ENCODE measurements at places on chromosomes 1 and 21.

DNA sequence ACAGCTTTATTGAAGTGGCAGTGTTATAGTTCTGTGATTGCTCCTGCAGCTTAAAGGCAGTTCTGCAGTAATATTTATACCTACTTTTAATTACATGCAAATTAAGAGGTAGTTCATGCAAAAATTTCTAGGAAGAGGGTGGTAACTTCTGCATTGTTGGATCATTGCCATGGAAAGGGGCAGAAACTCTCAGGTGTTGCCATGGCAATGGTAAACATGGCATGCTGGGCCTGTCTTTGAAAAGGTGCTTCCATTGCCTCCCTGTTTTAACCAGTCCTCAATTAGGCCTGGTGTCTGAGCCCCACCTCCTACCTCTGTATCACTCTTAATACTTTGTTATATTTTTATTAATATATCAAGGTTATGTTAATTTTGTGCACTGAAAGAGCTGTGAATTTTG lies 104.7 kb downstream of the DISC1 start:
- DNase-seq, result no peak

GRCh38 chr1:110387048-110387754 lies 3.6 kb downstream of the SLC16A4 start:
- DNase-seq, result no peak

GRCh38 chr21:29430576-29430975 lies 131.9 kb downstream of the BACH1 start:
- no peak for DNase-seq

DNA sequence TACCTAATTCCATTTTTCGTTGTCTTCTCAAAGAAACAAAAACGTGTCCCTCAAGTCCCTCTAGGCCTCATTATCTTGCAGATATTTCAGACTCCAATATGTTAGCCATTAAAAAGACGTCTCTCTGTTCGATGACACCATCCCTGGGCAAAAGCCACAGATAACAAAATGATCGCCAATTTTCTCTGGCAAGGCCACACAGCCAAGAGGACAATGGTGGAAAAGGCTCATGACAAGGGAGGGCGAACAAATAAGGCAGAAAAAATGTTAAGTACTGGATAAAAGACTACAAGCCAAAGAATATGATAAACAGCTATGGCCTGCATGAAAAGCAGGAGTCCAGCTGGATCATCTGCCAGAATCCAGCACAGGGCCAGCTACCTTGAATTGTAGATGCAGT lies 82.9 kb downstream of the TBX15 start:
- DNase-seq, result no peak

DNA sequence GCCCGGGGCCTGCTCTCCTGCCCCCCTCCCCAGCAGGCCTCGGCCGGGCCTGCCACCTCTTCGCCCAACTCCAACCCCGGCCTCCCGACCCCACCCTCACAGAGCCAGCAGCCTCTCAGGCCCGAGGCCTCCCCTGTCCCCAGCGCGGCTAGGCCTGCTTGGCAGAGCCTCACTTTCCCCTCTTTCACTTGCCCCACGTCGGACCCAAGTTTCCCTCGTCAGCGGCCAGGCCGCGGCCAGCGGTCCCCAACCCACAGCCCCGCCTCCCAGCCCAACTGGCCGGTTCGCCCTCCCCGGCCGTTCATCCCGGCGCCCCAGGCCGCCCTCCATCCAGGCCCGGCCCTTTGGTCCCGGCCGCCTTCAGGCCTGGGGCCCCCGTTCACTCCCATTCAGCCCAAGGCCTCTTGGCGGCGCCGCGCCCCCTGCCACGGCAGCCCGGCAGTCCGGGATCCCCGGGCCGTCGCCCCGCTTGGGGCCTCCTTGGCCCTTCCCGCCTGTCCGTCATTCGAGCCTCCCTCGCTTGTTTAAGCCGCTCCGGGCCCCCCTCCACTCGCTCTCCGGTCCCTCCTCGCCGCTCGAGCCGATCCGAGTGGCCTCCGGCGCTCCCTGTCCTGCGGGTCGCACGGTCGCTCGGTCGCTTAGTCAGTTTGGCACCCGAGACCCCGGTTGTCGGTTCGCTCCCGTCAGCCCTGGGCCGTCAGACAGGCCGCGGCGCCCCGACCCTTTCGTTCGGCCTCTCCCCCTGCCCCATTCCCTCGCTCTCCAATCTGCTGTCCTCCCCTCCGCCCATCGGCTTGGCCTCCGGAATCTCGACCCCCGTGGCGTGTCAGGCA lies 1.4 kb downstream of the LRRC41 start:
- peak; percentile 42 for DNase-seq

- no peak for DNase-seq
These were observed 31.4 kb downstream of the SLC44A3 start for GRCh38 chr1:94851571-94851970.

DNA sequence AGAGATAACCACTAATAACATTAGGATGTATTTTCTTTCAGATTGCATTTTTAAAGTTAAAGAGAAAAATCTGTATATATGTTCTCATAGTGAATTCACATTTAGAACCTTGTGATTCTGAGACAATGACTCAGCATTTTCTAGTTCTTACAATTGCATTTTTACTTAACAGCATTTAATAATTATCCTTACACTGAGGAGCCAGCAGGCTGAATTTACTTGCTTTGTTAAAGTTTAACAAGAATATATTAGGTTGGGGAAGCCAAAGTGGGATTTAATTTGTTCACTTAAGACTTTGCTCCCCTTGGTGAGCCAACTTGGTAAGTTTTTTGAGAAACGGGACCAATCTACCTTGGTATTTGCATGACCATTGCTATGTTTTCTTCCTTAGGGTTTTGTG lies 4.5 kb downstream of the PATJ start:
- DNase-seq, result peak; percentile 63

- no peak for DNase-seq
These were observed 16.4 kb downstream of the PBX1 start for GRCh38 chr1:164575356-164575886.

GRCh38 chr1:3795453-3796214 lies 664 bp downstream of the LRRC47 start:
- DNase-seq, result no peak

GRCh38 chr21:44582055-44582454 lies 1.7 kb upstream of the KRTAP10-5 start:
- DNase-seq, result no peak

DNA sequence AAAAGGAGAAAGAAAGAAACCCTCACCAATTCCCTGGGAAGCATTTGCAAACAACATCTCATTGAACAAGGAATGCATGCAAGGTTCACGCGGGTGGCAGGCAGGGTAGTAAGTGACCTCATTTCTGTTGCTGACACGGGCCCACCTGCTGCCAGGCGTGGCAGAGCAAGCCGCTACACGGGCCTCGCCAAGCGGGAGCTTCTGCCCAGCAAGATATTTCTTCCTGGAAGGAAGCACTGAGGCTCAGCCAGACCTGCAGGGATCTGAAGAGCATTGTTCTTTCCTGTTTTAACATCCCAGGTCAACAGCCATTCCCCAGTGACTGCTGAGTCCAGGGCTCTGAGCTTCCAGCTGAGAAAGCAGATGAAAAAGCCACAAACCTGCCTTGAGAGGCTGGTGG lies 91.9 kb upstream of the IGSF21 start:
- DNase-seq, result no peak

- DNase-seq, result no peak
These were observed 60.2 kb upstream of the ID3 start for GRCh38 chr1:23619299-23620188.

DNA sequence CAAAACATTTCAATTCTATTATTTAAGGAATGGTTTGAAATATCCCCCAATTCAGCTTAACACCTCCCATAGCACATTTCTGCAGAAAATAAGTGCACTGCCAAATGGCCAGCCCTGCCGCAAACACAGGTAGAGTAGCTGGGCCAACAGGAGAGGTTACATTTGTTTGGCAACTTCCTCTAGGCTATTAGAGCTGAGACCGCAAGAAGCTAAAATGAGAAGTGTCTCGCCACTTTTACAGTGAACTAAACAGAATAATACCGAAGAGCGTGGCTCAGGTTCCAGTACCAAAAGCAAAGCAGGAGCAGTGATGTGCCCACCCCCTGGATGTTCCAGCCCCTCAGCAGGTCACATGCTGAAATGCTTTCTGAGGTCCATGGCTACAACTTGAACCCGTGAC lies 154.5 kb upstream of the PKN2 start:
- no peak for DNase-seq

GRCh38 chr1:21305900-21306189 lies 15.6 kb upstream of the ECE1 start:
- no peak for DNase-seq

GRCh38 chr1:192592517-192592916 lies 16.9 kb downstream of the RGS1 start:
- no peak for DNase-seq

GRCh38 chr1:80915491-80915890 lies 885.2 kb upstream of the ADGRL2 start:
- no peak for DNase-seq

- no peak for DNase-seq
These were observed 5.2 kb downstream of the SELENON start for GRCh38 chr1:25804964-25805862.

DNA sequence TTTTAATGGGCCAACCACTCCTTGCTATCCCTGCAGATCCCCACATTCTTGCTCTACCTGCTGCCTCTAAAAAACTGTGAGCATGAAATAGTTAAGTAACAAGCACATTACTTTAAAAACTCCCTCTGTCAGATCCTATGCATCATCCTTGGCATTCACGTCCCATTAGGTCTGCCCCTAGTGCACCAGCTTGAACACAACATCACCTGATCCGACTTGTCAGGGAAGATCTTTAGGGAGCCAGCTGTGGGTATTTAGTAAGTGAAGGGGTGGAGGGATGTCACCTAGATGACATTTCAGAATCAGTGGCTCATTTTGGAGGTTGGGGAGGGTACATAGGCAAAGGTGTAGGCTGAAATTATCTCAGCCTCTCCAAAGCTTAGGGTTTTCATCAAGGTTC lies 33.5 kb downstream of the RXRG start:
- DNase-seq, result no peak

- no peak for DNase-seq
These were observed 33.9 kb downstream of the APP start for GRCh38 chr21:26136671-26137070.

DNA sequence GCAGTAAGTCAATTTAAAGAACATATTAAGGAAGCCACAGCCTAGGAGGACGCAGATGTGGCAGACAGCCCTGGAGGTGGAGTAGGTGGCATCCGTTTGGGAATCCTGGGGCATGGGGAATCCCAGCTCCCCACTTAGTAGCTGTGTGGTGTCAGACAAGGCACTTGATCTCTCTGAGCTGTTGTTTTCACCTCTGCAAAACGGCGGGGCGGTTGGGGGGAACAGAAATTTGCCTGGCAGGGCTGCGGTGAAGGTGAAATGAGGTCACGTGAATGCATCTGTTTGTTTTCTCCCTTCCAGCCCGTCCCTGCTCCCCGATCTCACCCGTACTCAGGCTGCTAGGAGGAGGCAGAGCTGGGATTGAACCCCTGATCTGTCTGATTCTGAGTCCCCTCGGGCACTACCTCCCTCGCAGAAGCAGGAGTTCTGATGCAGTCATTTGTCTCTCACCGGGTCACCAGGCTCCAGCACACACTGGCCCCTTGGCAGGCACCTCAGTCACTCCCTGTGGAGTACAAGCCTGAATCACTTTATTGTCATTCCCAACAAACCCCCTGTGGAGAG lies 2.2 kb upstream of the LAPTM5 start:
- DNase-seq, result no peak

GRCh38 chr1:34779526-34779925 lies 1.5 kb upstream of the GJB3 start:
- DNase-seq, result no peak

DNA sequence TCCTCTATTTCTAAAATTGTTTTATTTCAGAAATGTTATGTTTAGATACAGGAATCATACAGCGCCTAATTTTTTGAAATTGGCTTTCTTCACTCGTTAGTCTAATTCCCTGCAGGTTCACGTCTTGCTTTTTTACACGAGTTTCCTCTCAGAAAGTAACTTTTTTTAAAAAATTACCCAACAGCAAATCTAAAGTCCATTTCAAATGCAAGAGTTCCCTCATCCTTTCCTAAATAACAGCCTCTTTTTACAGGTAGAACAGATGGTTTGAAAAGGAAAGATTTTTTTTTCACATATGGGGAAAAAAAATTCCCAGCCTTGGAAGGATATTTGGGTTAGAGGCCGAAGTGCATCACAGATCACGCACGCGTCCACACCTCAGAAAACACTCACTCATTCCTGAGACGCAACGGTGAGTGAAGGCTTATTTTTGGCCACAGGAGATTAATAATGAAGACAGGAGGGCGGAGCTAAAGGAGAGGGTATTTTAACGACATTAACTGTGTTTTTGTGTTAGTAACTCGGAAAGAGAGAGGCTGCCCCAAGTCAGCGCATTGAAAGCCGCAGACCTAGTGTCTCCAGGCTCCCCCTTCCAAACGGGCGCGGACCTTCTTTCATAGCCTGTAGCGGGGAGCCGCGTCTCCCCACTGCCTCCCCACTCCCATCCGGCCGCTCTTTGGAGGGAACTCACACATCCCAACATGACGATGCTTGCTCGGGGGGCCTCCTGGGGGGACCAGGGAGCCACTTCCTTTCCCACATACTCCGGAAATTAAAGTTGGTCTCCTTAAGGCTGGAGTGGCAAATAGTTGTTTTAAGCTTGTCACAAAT lies 969 bp upstream of the RIPK4 start:
- DNase-seq, result peak; percentile 75

- no peak for DNase-seq
These were observed 24.3 kb upstream of the BTG2 start for GRCh38 chr1:203281033-203281432.

DNA sequence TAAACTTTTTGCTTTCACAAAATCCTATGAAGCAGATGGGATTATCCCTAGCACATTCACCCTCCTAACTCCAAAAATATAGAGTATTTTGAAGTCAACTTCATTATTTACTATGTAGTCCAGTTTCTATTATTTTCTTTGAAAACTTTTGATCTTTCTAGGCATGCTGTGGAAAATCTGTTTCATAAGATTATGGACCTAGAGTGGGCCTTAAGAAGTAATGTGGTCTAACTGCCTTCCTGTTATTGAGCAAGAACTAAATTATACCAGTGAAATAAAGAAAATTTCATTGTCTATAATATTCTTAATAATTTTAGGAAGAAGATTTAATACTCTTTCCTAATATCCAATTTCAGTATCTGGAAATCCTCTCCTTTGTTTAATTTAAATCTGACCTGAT lies 58.1 kb downstream of the PRKACB start:
- DNase-seq, result no peak

GRCh38 chr1:47189844-47190508 lies at the start of gene PDZK1IP1:
TSS of gene PDZK1IP1 (minus strand) at chr1:47190036. CDS start at chr1:47189932, 104 bp downstream.
- peak; percentile 94 for DNase-seq

GRCh38 chr1:209609791-209610630 lies 26.5 kb downstream of the CAMK1G start:
- DNase-seq, result no peak
